ENCODE measurements at places on chromosomes 11 and 22.

DNA sequence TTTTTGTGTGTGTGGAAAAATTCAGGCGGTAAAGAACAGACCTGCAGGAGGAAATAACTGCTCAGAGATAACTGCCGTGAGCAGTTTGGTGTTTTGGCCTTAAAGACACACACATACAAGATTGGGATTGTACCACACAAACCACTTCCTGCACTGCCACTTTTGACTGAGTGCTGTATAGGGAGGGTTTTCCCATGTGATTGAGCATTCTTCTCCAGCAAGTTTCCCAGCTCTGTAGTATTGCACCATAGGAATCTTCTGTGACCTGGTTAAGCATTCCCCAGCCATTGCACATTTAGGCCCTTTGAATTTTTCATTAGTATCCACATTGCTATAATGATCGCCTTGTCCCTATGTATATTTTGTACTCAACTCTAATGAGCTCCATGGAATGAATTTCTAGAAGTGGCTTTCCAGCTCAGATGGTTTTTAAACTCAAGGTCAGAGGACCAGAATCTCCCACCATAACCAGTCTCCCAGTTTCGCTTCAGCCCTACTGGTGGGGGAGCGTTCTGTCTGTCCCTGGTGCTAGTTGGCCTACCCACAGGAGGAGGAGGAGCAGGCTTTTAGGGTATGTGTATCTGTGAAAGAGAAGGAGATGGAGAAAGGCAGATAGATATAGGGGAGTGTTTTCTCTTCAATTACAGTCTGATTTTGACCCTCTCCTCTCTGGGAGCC is 9.3 kb downstream of the CD82 start:
- no peak for DNase-seq

- peak; percentile 48 for DNase-seq
Measured at GRCh38 chr22:38317995-38318715, 922 bp upstream of the CSNK1E start.

DNA sequence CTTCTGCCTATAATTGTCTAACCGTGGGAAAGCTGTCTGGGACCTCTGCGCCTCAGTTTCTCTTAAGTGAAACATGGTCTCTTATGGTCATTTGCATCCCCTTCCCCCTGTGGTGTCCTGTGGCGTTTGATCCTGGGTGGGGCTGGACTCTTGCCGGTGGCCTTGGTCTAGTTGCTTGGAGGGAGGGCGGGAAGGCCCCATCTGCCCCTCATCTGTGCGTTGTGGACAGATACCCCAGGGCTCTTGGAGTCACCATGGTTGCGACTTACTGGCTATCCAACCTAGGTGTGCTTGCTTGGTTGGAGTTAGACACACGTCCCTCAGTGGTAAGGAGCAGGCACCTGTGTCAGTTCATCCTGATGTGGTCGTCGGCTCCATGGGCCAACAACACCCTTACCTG is 15.2 kb downstream of the SHANK3 start:
- no peak for DNase-seq

GRCh38 chr22:46417769-46418168 is 82.3 kb downstream of the TRMU start:
- DNase-seq: no peak

DNA sequence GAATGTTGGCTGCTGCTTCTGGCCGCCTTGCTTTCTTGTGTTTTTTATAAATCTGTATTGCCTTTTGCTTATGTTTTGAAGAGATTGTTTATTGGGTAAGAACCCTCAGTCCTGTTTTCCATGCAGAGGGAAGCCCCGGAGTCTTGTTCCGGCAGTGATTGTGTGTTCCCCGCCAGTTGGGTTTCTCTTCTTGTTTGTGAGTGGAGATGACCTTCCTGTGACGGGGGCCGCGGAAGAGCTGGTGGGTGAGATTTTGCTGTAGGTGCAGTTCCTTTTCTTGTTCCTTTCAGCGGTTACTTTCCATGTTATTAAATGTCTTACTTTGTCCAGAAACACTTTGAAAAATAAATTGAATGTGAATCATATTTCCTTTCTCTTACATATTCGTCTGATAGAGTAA is 8.3 kb downstream of the TBC1D22A start:
- no peak for DNase-seq

GRCh38 chr22:50440544-50441249 is 34.1 kb downstream of the SBF1 start:
- no peak for DNase-seq

DNA sequence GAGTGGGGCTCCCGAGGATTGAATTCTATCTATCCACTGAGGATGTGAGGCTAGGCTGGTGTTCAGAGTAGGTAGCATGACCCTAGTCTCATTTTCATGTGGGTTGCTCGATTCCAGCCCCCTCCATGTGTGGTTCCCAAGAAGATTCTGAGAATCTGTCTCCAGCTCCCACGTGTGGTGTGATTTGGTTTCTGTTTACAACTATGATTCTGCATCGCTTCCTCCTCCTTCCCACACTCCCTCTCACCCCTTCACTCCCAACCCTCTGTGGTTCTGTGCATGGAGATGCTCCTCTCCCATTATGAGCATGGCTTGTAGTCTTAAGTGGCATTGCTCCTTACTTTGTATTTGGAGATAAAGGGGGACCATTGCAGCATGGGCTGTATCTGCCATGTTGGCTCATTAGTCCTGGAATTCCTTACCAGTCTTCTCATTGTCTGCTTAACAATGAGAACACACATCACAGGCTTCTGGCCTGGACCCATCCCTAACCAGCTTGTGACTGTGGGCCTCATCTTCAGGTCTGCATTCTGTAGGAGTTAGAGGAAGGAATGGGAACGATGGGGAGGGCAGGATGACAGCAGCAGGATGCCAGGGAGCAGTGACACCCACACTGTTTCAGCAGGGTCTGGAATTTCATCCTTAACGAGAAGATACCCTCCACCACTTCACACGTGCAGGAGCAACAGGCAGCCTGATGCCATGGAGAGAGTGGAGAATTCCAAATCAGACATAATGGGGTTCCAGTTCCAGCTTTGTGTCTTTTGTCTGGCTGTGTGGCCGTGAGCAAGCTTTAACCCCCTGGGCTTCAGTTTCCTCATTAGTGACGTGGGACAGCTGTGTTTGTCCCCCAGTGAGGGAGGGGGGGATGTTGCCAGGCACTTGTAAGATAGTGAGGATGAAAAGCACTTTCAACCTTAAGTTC is 86.0 kb downstream of the CCDC81 start:
- DNase-seq: no peak

DNA sequence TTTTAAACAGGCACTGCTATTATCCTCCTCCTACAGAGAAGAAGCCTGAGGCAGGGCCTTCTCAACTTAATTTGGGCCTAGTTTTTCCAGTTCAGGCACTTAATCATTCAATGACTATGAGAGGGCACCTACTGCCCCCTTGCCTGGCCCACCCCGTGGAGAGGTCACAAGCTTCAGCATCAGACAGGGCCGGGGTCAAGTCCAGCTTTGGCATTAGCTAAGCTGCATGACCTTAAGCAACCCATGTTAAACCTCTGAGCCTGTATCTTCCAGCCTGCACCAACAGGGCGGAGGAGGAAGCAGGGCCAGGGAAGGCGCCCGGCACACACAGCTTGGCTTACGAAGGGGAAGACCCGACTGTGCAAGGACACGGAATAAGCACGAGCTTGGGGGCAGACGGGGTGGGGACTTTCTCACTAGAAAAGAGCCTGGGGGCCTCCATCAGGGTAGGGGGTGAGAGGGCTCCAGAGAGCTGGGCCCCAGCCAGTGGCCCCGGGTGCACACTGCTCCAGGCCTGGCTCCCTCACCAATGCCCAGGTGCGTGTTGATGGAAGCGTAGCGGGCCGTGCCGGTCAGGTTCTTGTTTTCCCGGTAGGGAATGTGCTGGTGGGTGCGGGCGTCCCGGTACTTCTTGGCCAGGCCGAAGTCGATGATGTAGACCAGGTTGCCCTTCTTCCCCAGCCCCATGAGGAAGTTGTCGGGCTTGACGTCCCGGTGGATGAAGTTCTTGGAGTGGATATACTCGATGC is 16.9 kb downstream of the CSNK1E start:
- DNase-seq: no peak

DNA sequence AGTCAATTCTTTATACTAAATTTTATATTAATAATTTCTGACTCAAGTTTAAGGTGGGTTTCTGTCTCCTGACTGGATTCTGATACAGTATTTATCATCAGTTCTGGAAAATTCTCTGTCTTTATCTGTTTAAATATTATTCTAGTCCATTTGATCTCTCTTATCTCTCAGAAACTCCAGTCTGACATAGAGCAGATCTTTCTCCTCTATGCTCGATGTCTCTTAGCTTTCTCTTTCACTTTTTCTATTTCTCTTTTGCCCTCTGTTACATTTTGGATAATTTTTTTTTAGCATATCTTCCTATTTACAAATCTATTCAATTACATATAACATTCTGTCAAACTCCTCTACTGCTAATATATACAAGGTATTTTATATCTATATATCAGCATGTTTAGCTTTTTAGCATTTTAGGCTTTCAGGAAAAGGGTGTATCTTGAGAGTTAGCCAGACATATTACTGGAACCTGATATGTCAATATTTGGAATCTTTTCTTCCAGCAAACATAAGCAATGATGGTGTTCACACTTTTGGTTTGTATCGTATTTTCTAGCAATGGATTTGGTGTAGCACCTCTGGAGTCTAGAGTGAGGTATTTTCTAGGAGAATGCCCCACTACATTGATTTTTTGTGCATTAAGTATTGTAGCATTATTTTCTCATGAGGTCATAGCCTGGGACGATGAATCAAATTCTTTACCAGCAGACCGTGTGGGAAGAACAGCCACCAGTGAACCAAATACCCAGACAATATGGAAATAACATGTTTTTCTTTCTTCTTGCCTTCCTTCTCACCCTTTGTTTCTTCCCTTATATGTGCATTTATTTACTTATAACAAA is 4.1 kb upstream of the NNMT start:
- DNase-seq: no peak

DNA sequence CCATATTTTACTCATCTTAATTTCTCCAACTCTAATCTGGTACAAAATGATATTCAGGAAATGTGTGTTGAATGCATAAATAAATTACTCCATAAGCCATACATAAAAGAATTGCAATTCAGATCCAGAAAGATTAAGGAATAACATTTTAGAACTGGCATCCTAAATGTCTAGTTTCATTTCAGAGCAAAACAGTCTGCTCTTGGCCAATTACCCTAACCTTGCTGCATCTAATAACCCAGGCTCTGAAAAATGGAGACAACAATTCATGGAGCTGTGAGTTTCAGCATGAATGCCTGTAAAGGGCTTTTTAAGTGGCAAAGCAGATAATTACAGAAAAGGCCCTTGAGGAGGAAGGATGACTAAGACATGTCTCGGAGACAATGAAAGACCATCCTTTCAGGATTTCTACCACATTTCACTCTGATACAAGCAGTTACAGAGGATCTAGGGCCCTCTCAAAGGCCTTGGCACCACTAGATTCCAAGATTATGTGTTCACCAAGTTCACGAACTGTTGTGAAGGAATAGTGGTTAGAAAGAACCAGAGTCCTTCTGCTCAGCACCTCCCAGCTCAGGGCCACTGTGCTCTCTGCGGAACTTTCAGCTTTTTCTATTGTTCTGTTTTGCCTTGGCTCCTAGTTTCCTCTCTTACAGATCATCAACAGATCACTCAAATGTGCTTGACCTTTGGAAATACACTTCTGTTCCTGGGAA is 157.6 kb upstream of the BLID start:
- no peak for DNase-seq

DNA sequence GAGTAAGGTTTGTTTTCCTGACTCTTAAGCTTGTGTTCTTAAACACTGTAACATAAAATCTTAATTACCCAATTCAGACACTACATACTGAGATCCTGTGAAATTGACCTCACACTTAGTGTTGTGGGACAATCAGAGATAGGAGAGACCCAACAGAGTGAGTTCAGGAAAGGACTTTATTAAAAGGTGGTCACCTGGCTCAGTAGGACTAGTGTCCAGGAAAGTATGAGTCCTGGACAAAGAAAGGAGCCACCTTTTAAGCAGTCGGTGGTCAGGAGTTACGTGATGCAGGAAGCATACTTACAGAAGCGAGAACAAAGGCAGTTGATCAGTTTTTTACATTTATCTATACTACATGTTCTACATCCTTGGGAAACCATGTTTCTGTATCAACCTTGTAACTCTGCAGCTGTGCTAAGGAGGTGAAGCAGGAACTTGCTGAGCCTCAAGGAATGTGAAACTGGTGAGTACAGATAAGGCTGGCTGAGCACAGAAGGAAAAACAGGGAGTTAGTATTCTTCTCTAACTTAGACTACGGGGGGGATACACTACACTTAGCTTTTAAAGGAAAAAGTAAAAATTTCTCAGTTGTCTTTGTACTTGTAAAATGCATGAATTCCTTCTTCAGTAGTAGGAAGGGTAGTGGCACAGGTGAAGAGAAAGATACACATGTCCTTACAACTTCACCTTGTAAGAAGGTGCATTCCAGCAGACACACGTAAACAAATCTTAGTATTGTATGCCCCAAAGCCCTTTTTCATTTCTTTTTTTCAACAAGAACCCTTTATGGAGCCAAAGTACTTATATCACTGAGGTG is 15.1 kb downstream of the OR51E1 start:
- no peak for DNase-seq

DNA sequence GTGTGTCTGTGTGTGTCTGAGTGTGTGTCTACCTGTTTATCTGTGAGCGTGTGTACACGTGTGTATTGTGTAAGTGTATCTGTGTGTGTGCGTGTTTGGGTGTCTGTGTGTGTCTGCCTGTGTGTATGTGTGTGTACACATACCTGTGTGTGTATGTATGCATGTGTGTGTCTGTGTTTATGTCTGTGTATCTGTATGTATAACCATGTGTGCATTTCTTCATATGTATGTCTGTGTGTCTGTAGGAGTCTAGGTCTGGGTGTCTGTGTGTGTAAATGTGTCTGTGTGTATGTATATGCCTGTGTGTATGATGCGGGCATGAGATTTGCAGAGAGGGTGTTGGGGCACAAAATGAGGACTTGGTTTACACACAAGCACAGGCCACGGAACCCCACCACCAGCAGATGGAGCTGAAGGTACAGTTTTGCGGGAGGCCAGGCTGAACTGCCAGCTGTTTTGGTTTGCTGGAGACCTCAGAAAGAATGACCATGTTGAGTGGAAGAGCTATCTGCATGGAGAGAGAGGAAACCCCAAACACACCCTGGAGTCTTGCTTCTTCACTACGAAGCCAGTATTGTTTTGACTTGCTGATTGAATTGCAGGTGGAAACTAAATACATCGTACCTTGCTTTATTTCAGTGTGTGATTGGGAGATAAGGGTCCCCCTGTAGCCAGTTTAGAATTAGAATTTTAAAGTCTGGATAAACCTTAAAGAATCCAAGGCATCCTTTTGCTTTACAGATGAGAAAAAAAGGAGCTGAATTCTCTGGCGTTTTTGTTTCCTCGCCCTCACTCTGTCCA is 497.2 kb downstream of the NTM start:
- peak; percentile 42 for DNase-seq
